Kasumi-1 (cell line): ENCODE measurements at places on chromosomes 7 and 10.

DNA sequence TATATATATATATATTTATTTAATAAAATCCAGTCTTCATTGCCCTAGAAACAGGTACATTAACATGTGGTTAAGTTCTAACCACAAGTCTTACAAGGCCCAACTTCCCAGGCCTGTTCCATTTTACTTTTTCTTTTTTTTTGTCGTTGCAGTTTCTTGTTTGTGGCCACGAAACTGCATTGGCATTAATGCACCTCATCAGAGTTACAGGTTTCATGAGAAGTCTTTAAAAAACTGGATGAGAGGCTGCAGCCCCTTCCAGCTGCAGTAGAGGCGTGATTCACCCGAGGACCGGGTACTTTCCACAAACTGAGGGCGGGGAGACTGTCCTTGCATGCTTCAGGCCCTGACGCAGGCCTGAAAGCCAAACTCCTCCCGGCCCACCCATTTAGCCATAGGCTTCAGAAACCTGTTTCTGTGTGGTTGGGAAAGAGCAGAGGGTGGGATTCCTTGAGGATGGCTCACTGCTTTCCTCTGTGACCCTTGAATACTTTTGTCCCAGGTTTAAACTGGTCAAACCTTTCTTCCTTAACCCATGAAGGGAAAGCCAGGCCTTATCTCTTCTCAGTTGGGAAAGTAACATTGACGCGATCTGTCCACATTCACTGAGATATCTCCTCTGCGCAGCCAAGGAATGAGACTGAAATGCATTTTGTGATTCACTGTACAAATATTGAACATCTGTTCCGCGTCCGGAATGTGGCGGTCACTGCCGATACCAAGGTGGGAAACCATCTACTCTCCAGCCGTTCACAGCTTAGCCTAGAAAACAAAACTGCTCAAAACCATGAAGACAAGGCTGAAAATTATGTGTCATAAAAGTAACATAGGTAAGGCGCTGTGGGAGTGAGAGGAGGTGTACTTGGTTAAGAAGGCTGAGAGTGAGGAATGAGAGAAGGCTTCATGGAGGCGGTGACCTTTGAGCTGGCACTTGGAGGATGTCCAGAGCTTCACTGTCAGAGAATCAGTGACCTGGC, 311.7 kb downstream of the GATA3 start:
- DNase-seq = no peak

GRCh38 chr10:96556003-96556402, 30.8 kb downstream of the TM9SF3 start:
- DNase-seq = peak; percentile 54

DNA sequence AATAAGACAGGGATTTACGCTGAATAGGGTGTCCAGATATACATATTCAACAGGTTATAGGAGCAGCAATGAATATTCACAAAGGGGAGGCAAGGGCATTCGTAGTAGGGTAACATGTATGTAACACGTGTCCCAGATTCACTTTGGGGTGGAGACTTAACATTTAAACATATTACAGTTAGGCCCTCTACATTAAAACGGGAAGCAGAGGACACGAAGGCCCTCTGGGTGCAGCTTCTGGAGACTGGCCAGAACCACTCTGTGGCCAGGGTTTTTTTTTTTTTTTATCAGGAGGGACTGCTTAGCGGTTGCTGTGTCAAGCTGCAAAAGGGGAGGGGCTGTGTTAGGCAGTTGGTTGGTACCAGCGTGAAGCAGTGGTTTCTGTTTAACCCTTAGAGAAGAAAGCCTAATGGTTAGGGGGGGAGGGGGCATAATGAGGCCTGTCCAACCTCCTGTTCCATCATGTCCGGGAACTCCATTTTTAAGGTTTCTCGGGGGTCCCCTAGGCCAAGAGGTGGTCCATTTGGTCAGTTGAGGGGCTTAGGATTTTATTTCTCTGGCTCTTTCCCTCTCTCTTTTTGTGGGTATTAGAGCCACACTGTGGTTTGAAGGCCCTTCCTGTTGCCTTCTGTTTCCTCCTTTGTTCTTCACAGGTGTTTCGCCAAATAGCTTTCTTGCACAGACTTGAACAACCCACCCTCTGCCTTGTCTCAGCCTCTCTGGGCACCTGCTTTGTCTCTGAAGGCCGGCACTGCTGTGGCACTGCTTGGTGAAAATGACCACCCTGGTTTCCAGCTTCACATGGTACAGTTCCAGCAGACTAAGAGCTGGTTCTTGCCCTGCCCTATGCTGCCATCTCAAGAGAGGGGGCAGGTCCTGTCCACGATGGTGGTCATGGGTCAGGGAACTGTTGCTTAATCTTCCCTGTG, 26.4 kb downstream of the PRF1 start:
- peak; percentile 81 for DNase-seq

GRCh38 chr10:47359626-47360418, 11.7 kb downstream of the RBP3 start:
- DNase-seq = no peak

GRCh38 chr7:40673285-40673684, 538.5 kb downstream of the SUGCT start:
- DNase-seq = peak; percentile 62

- peak; percentile 3 for DNase-seq
Measured at GRCh38 chr7:73839743-73840714, 2.3 kb downstream of the METTL27 start.

DNA sequence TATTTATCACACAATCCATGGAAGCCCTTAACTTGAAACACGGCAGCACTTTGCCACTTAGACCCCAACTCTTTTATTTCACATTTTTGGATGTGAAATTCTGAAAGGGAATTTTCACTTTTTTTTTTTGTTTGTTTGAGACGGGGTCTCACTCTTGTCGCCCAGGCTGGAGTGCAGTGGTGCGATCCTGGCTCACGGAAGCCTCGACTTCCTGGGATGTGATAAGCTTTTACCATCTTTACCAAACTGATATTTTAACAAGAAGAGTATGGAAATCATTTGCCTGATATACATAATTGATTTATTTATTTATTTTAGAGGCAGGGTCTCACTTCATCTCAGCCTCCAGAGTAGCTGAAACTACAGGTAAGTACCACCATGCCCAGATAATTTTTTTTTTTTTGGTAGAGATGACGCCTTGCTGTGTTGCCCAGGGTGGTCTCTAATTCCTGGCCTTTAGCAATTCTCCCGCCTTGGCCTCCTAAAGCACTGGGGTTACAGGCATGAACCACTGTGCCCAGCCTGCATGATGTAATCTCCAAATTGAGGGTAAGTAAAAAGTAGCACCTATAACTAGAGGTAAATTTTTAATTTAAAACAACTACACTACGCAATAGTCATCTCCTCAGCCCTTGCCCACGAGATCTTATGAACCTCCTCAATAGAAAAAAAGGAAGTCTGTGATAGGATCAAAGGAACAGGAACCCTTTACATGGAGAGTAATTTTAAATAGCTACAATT, 180.7 kb upstream of the KLF14 start:
- DNase-seq = no peak

DNA sequence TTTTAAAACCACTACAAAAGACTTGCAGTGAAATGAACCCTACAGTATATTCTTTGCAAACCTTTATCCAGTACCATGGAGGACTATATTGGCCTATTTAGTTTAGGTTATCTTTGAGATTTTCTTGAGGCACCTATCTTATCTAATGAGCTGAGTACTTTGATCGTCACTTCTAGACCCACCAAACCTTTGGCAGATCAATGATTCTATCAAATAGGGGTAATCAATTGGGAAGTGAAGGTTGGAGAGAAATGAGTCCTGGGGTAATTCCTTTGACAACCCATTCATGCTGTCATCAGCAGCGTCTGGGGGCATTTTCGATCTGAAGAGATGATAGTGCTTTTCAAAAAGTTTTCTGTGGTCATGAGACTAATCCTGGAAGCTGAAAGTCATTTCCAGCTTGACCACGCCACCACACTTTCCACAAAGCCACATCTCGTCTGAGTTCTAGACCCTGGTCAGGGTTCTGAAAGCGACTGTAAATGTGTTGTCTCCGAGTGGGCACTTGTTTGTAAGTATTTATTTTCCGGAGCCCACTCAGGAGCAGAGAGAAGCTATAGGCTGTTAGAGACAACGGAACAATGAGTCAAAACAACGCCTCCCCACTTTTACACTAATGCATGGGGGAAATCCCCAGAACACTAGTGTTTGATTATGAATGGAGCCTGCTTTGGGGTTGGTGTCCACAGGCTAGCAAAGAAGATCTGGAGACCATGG, 4.8 kb downstream of the EGR2 start:
- no peak for DNase-seq

GRCh38 chr10:5500162-5500670, 846 bp upstream of the CALML5 start:
- no peak for DNase-seq

DNA sequence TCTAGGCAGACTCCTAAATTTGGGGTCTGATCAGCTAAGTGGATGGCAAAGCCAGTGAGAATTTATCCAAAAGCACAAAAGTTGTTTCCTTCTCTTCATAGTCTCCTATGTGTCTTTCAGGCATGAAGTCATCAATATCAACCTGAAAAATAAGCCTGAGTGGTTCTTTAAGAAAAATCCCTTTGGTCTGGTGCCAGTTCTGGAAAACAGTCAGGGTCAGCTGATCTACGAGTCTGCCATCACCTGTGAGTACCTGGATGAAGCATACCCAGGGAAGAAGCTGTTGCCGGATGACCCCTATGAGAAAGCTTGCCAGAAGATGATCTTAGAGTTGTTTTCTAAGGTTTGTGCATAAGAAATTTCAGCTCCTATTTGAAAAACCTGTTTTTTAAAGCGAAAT, 4.8 kb downstream of the GSTO1 start:
- no peak for DNase-seq
